ENCODE measurements at places on chromosomes 2 and 18.

GRCh38 chr2:229180658-229181057, 90.4 kb downstream of the PID1 start:
- no peak for DNase-seq
- no peaks in the 10 kb centered on the region for H3K4me1 ChIP-seq
- no peaks in the 10 kb centered on the region for H3K27me3 ChIP-seq
- no peaks in the 10 kb centered on the region for H3K36me3 ChIP-seq
- no peak overlapping the region for H3K4me3 ChIP-seq
- no peak overlapping the region for H3K27ac ChIP-seq

GRCh38 chr18:3260995-3261372, 949 bp upstream of the MYL12B start:
- H3K36me3 ChIP-seq, result peaks cover 32% of the 10 kb centered on the region
- peak overlapping the region; percentile 100 for H3K27ac ChIP-seq
- no peaks in the 10 kb centered on the region for H3K27me3 ChIP-seq
- H3K4me3 ChIP-seq, result peak overlapping the region; percentile 94

DNA sequence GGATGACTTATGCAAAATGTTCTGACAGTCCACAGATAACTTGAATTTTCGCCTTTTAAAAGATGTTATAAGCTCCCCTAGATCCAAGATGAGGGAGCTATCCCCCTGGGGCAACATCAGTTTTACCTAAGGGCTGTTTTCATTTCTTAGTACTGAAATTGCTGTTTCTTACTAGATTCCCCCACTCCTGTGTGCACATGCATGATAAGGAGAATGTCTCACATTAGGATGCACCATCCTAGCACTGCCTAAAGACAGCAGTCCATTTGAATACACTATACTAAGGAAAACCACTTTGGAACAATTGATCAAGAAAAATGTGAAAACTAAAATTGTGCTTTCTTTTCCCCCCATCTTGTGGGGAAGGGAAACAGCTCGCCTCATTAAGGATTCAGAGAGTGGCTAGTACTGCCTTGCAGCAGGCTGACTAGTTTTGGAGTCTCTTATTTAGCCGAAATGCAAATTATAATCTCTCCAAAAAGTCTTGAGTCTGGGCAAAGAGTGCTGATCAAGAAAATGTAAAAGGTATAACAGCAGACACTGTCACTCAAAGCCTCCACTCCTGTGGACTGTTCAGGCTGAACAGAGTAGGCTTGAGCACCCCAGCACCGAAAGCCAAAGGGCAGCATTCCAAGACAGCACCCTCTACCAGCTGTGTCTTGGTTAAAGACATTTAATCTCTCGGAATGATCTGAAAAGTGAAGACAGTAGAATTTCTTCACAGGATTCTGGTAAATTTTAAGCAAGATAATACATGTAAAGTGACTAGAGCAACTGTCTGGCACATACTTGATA, 65.0 kb downstream of the ZNF385B start:
- no peaks in the 10 kb centered on the region for H3K27me3 ChIP-seq
- H3K4me1 ChIP-seq, result no peaks in the 10 kb centered on the region
- DNase-seq, result no peak
- no peak overlapping the region for H3K27ac ChIP-seq

DNA sequence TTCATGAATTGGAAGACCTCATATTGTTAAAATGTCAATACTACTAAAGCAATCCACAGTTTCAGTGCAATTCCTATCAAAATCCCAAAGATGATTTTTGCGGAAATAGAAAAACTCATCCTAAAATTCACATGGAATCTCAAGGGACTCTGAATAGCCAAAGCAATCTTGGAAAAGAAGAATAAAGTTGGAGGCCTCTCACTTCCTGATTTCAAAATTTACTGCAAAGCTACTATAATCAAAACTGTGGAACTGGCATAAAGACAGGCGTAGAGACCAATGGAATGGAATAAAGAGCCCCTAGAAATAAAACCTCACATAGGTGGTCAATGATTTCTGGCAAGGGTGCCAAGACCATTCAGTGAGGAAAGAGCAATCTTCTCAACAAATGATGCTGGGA, 42.3 kb downstream of the ACOXL start:
- no peaks in the 10 kb centered on the region for H3K27me3 ChIP-seq
- no peaks in the 10 kb centered on the region for H3K36me3 ChIP-seq
- H3K27ac ChIP-seq, result no peak overlapping the region
- peaks cover 10% of the 10 kb centered on the region for H3K4me1 ChIP-seq
- DNase-seq, result no peak
- no peak overlapping the region for H3K4me3 ChIP-seq

DNA sequence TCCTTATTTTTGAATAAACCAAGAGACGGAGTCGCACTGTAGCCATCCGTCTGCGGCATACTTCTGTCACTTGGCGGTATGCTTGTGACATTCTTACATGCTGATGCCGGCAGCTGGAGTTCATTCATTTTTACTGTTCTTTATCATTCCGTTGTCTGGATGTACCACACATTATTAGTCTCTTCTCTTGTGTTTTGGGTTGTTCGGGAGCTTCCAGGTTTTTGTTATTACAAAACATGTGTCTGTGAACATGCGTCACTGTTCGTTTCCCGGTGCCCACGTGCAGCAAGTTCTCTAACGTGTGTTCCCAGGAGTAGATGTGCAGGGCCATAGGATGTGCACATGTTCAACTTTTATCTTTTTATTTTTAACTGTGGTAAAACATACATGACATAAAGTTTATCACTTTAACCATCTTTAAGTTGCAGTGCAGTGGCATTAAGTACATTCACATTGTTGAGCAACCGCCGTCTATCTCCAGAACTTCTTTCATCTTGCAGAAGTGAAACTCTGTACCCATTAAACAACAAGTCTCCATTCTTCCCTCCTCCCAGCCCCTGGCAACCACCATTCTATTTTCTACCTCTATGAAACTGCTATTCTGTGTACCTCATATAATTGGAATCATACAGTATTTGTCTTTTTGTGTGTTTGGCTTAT, 40.1 kb downstream of the MTCL1 start:
- DNase-seq, result no peak
- H3K27ac ChIP-seq, result no peak overlapping the region
- no peaks in the 10 kb centered on the region for H3K36me3 ChIP-seq
- no peak overlapping the region for H3K4me3 ChIP-seq

DNA sequence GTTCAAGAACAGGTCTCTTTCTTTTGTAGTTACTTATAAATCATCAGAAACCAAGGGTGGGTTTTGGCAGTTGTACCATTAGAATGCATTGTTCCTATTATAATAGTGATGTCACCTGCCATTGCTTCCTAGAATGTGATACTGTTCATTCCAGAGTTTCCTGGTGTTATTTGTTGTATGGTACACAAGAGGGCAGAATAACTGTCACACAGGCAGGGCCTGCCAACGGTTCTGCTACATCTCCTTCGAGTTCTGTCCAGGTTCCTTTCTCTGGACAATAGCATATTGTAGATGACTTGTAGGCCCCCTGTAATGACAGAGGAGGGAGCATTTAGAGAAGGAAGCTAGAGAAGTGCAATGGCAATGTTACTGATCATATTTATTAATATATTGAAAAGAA, 98.3 kb downstream of the KLHL14 start:
- no peaks in the 10 kb centered on the region for H3K36me3 ChIP-seq
- no peak for DNase-seq
- H3K4me1 ChIP-seq, result no peaks in the 10 kb centered on the region
- H3K27me3 ChIP-seq, result no peaks in the 10 kb centered on the region
